ENCODE measurements at places on chromosomes 1 and 21.

- no peak for DNase-seq
Observed at GRCh38 chr1:176542352-176542751, 79.4 kb downstream of the PAPPA2 start.

DNA sequence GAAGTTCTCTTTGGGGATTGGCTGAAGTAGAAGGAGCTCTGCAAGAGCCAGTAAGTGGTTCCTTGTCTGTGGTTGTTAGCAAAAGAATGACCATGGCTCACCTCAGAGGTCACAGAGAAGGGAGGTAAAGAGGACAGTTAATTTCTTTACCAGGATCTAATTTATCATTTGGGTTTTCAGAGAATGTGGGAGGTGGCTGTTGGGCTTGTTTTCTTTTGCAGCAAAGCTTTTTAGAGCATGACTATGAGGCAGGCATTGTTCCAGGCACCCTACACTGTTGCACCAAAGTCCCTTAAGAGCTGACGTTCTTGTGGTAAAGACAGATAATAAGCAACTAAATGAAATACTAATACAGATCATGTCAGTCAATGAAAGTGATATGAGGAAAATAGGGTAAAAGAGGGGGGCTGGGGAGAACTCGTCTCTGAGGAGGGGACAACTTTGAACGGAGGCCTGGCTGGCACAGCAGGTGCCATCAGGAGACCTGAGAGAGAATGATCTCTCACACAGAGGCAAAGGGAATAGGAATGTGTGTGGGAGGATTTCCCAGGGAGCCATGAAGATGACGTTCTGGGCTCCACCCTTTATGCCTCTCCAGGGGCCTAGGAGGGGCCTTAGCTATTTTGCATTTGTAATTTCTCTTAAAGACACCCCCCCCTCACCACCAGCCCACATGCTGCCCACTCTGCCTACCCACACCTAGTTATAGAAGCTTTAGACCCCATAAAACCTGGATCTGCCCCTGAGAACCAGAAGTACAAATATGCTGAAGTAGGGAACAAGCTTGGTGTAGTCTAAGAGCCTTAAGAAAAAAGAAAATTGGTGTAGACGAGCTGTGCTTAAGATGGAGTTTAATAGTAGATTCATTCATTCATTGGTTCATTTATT lies 177.5 kb downstream of the ROR1 start:
- DNase-seq: no peak

- no peak for DNase-seq
Observed at GRCh38 chr1:113976609-113977278, 2.5 kb upstream of the OLFML3 start.

GRCh38 chr1:32321712-32322291 lies 14.2 kb downstream of the MARCKSL1 start:
- no peak for DNase-seq

GRCh38 chr1:13517193-13517812 lies 3.5 kb upstream of the LRRC38 start:
- DNase-seq: no peak

DNA sequence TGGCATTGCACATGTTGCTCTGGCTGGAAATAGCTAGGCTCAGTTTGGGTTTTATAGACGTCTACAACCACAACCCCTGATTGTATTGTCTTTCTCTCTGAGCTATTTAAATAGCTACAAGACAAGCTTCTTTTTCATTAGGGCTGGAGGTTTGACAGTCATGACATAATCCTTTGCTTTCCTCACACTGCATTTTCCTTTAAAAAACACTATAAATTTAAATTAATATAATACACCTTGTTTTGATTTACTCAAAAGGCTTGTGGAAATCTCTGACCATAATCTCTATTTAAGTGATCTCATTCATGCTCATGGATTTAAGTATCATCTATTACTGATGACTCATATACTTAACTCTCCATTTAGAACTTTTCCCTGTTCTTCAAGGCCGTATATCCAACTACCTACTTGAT lies 50.4 kb upstream of the PTGFR start:
- no peak for DNase-seq

DNA sequence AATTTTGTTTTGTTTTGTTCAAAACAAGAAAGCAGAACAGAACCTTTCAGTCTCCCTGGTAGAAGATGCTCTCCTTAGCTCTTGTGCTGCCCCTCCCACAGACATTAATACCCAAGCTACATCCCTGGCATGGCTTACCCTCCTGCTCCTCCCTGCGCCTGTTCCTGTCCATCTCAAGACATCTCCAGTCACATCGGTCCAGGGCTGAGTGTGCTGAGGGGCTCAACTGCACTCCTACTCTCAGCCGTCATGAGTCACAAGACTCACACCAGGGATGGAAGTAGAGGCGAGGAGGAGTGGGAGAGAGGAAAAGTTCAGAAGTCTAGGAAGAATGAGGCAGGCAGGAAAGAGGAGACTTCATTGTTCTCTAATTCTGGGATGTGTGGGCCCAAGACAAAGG lies 9.2 kb upstream of the TACSTD2 start:
- no peak for DNase-seq

GRCh38 chr21:44710294-44710665 lies 1.1 kb downstream of the TSPEAR start:
- DNase-seq: no peak

DNA sequence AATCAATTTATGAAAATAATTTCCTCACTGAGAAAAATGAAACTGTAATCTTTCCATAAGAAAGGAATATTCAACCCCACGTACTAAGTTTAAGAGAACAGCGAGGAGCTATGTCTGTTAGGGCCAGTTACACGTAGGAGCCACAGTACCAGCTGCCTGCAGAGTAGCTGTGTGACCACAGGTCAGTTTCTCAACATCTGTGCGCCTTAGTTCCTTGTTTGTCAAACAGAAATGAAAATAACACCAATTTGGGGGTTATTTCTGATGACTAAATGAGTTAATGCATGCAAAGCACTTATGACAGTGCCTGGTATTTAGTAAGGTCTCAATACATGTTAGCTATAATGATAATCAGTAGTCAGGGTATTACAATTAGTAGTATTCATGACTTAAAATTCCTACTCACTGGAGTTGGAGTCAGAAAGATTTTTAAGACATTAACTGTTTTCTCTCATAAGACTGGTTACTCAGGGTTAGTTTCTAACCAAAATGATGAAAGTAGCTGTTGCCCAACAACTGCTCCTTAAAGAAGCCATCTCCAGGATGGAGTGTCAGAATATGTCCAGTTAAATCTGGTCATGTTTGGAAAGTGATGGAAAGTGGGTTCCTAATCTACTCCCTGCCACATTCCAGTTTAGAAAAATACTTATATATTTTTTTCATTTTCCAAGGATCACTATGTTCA lies 85.8 kb upstream of the ZNF648 start:
- no peak for DNase-seq

DNA sequence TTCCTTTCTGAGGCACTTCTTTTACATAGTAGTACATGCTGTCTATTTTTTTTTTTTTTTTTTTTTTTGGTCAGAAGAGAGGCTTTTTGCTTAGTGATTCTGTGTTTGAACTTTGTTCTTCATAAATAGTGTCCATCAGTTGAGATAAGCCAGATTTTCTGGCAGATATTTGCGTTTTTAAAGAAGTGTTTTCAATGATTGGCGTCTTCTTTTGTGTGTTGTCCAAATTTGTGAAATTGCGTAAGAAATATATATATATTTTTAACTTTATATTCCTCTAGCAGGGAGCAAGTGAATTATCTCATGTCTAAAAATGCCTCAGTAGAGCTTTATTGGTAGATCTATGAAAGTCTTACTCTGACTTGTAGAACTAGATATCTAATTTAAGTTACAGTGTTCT lies 28.3 kb downstream of the NEK7 start:
- DNase-seq: no peak

GRCh38 chr1:57986432-57986831 lies 560.1 kb downstream of the OMA1 start:
- DNase-seq: no peak

DNA sequence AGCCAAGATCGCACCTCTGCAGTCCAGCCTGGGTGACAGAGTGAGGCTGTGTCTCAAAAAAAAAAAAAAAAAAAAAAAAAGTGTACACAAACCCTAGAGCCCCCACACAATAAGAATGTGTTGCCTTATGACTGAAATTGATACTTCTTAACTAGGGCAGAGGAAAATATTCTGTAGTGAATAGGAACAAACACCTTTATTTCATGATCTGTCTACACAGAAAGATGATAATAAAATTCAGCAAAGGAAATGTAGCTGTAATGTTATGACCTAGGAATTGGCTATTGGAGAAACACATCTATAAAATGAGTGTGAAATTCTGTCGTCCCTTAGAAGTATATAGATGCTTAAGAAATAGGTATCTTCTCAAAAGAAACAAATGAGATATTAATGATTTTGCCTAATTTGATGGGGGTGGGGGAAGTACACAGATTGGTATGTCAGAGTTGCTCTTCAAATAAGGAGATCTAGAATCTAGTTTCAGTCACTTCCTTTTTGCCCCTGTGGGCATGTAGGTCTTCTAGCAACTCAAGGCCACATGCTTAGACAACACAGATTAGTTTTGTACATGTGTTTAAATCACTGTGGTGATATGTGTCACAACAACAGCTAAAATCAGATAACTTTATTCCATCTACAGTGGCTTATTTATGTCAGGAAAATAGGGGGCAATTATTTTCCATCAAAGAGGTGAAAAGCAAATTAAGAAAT lies 10.7 kb upstream of the GPR25 start:
- no peak for DNase-seq

DNA sequence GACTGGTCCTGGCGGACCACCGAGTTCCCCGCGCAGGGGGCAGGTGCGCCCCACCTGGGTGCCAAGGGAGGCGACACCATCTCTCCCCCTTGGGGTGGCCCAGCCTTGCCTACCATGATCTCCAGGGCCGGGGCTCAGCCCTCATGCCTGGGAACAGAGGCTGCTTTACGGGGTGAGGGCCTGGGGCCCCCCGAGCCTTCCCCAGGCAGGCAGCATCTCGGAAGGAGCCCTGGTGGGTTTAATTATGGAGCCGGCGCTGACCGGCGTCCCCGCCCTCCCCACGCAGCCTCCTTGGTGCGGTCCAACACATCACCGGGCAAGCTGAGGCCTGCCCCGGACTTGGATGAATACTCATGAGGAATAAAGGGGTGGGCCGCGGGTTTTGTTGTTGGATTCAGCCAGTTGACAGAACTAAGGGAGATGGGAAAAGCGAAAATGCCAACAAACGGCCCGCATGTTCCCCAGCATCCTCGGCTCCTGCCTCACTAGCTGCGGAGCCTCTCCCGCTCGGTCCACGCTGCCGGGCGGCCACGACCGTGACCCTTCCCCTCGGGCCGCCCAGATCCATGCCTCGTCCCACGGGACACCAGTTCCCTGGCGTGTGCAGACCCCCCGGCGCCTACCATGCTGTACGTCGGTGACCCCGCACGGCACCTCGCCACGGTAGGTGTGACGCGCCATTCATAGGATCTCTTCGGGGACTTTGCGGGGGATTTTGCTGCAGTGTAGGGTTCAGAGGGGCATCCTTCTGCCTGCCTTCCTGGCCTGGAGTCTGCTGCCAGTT lies 38.2 kb downstream of the TP73 start:
- DNase-seq: no peak

DNA sequence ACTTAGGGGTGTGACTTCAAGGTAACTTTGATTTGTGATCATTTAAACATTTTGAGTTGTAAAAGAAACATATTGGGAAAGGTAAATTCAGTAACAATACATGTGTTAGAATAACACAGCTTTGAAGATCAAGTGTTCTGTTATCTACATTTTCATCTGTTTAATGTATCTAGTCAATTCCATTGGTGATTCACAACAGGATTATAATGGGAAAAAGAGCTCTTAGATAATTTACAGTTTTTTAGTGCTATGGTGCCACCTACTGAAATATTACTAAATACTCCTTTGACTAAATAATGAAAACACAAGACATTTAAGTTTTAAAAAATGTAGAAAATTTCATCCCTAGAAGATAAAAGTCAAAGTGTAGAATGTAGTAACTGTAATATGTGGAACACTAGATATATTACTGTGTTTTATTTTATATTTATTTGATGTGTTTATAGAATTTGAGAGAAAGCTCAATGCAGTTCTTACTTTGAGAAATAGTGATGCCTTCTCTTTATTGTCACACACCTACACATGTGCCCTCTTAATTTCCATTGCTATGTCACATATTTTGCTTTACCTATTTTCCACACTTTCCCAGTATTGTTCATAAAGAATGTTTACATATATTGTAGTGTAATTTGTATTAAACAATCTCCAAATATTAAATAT lies 47.4 kb downstream of the PTPRC start:
- no peak for DNase-seq

DNA sequence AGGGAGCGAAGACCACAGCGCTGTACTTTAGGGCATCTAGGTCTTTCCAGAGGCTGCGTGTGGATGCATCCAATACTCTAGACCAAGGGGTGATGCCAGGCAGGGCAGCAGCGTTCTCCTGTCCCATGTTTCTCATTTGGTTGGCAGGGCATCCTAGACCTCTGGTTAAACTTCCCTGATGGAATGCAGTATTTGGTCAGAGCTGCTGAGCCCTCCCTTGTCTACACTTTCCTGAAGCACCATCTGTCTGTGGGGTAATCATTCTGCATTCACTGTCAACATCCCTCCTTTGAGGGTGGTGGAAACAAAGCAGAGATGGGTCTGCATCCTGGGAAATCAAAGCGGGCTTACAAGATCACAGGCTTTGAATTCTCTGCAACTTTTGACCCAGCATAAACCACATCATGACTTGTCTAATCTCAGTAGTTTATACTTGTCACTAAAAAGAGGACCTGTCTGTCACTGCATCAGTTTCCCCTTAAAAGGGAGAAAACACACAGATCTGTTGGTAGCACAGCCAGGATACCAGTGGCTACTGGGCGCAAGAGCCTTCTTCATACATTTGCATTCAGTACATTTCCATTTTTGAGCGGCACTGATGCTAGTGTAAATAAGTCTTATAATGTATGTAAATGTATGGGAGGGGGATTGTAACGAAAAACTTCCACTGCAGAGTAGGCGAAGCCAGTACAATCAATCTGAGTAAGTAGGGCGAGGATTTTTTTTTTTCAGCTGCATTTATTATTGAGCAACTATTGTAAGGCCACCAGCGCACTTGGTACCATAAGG lies 106.3 kb downstream of the GALNT2 start:
- no peak for DNase-seq

All from stimulated activated CD8-positive, alpha-beta memory T cell treated with anti-CD3 and anti-CD28 coated beads, Interleukin-15, amount 100 ng/mL, for 48 hours (primary cell).